ENCODE measurements at places on chromosomes 12 and 14.

GRCh38 chr12:124898923-124899294 lies 15.5 kb downstream of the UBC start:
- DNase-seq: no peak

- no peak for DNase-seq
These were observed 16.4 kb downstream of the ACTN1 start for GRCh38 chr14:68962681-68963080.

DNA sequence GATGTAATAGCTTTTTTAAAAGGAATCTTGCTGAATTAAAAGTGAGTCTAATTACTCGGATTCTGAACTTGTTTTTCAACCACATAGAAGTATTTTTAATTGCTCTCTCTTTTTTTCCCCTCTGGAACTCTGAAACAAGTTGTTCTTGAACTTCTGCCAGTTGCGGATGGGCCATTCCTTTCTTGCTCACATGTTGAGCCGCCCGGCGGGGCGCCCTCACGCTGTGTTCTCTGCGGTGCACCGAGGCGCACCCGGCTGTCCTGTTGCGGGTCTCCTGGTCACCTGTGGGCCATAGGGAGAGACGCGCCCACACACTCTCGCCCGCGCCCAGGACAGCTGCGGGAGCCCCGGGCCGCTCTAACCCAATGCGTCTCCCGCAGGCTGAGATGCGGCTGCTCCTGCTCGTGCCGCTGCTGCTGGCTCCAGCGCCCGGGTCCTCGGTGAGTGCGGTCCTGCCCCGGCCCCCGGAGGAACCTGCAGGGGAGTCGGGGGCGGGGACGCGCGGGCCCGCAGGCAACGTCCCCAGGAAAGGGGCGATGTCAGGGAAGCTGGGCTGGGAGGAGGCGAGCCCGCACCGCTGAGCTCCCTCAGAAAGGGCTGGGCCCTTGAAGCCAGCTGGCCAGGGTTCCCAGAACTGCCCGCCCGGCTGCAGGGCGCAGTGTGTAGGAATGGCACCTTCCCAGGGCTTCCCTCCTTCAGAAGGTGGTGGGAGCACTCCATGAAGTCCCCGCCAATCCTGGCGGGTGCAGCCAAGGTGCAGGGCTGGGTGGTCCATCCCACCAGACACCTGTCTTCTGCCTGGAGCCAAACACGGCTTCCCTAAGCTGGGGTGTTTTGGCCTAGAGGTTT lies 2.3 kb downstream of the PAPLN start:
- peak; percentile 43 for DNase-seq

DNA sequence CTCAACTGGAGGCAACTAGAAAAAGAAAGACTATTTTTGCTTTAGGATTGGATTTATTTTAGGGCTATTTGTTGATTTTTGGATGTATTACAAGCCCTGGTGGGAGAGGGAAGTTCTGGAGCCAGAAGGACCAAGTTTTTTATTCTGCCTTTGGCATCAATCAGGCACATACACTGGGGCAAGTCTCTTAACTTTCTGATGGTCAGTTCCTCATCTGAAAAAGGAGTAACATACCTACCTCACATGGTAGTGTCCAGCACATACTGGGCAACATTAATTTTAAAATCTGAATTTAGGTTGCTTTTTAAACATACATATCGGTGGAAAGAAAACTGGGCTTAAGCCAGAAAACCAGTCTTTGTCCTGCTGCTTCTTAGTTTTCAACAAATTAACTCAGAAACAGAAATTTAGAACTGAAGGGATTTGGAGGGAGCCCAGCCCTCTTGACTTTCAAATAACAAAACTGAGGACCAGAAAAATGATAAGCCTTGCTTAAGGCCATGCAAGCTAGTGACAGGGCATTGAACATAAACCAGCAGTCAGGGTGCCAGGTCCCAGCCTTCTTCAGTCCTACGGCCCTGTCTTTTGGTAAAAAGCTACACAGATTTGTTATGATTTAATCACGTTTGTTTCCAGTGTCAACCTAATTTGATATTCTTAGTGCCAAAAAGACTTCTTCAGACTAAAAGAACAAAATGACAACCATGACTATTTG lies 90.2 kb upstream of the SLC38A2 start:
- no peak for DNase-seq

GRCh38 chr12:12673296-12673695 lies 22.7 kb downstream of the GPR19 start:
- no peak for DNase-seq

DNA sequence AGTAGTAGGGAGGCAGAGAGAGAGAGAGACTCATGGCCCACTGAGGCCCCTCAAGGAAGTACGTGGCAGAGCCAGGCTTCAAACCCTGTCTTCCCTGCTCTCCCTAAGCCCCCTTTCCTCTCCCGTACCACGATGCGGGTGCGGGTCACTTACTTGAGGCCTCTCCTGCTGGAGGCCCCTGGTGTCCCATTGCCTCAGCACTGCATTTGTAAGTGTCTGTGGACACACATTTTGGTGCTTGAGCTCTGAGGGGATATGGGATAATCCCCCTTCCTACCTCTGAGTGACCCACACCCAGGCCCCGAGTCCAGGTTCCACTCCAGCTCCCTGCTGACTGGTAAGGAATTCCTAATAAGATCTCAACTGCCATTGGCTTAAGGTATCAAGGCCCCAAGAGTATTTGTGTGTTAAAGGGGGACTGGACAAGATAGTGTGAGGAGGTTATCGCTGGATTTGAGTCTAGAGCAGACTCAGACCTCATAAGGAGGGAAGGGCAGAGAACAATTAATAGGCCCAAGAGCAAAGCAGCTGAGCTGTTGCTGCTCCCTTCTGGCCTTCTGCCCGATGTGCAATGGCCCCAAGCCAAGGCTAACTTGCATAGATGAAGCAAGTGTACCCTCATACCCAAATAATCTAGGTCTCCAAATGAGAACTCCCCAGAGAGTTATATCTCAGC lies 71.9 kb downstream of the CRACR2A start:
- DNase-seq: no peak

- DNase-seq: no peak
These were observed 175.2 kb downstream of the EPS8 start for GRCh38 chr12:15613981-15614380.
